ENCODE measurements at places on chromosomes 4 and X. TPM values are rescaled to one million over a fixed set of nuclear protein-coding genes. Genes with fewer than 3 reads are reported as not detected.

DNA sequence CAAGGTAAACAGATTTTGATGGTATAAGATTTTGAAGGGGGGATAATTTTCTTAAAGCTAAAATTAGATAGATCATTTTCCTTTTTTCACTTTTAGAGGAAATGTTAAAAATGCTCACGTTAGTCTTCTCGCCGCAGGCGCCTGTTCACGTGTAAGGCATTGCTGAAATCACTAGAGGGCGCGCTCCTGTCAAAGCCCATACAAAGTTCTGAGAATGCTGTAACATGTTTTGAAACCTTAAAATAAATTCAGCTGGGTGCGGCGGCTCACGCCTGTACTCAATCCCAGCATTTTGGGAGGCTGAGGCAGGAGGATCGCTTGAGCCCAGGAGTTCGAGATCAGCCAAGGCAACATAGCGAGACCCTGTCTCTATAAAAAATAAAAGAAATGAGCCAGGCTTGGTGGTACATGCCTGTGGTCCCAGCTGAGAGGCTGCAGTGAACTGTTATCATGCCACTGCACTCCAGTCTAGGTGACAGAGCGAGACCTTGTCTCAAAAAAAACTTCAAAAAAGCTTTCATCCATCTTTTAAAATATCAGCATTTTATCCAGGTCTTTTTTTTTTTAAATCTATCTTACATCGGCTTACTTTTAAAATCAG, 138.0 kb downstream of the RBMX2 start:
- H3K4me3 ChIP-seq, result no peak overlapping the region
- no peaks in the 10 kb centered on the region for H3K4me1 ChIP-seq

- no peak overlapping the region for H3K27ac ChIP-seq
- H3K27me3 ChIP-seq, result no peaks in the 10 kb centered on the region
- H3K4me1 ChIP-seq, result no peaks in the 10 kb centered on the region
- no peak overlapping the region for H3K4me3 ChIP-seq
These were observed 90.3 kb upstream of the TBL1X start for GRCh38 chrX:9374555-9374954.

GRCh38 chr4:40934676-40935075, 184.9 kb downstream of the NSUN7 start:
- H3K4me1 ChIP-seq, result no peaks in the 10 kb centered on the region
- H3K36me3 ChIP-seq, result no peaks in the 10 kb centered on the region
- no peak overlapping the region for H3K4me3 ChIP-seq
- no peak for DNase-seq
- H3K27ac ChIP-seq, result no peak overlapping the region

LYAR gene
- 24.3 TPM for total RNA-seq

DNA sequence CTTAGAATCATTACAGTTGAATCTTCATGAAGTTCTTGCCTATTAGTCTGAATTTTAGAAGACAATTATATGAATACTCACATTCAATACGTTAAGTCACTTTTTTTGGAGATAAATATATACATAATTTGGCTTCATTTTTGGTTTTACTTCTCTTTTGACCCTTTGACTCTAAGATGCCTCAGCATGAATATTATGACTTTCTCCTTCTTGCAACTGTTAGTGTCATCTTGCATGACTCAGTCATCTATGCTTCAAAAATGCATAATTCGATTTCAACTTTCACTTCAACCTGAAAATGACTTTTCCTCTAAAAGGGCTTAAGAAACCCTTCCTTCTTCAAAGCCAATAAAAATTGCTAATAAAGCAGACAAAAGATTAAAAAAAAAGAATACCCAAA, 1427.5 kb downstream of the ADGRL3 start:
- H3K4me3 ChIP-seq, result no peak overlapping the region
- DNase-seq, result no peak
- no peaks in the 10 kb centered on the region for H3K4me1 ChIP-seq
- no peaks in the 10 kb centered on the region for H3K36me3 ChIP-seq
